ENCODE measurements at places on chromosomes 5 and 9.

GRCh38 chr9:7216004-7216841 lies 458.4 kb downstream of the KDM4C start:
- DNase-seq = no peak

- no peak for DNase-seq
Observed at GRCh38 chr5:73067213-73067612, 53.2 kb upstream of the TMEM171 start.

DNA sequence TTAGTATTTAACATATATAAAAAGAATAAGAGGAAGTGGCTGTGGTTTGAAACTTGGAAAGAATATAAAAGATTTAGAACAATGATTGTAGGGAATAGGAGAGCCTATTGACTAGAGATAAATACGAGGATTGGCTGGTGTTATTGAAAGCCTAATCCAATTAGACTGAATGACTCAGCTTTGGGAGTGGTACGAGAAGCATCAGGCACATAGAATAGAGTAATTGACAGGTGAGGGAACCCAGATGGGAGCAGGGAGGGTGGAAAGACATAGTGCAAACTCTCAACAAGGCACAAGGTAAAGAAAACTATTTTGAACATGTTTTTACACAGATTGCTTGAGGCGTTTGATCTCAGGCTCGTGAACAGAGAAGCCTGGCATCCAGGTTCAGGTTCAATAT lies 338.9 kb upstream of the KLF9 start:
- DNase-seq = peak; percentile 99

DNA sequence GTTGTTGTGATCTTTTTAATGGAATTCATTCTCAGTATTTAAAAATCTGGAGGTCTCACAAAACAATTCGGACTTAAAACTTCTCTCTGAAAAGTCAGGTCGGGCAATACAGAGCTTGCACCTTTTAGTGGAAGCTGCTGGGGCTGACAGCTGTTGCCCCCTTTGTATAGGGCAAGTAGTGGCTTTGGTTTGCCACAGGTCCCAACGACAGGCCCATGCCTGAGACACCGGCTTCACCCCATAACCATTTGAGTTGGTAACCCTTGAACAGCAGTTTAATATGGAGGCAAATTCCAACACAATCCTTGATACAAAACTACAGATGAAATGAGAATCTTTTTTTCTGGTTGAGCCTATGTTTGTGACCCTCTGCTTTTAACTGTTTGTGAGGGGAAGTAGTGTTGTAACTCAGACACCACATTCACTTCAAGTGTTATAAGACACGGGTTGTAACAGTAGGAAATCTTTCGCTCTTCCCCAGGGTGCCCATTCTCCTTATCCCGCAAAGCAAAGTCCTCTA lies 752 bp upstream of the GLRX start:
- no peak for DNase-seq

- DNase-seq = no peak
Observed at GRCh38 chr5:34632807-34633422, 23.2 kb upstream of the RAI14 start.

- no peak for DNase-seq
Observed at GRCh38 chr5:6591671-6592288, 41.1 kb downstream of the NSUN2 start.

GRCh38 chr5:110086658-110087388 lies 397.1 kb downstream of the MAN2A1 start:
- no peak for DNase-seq

DNA sequence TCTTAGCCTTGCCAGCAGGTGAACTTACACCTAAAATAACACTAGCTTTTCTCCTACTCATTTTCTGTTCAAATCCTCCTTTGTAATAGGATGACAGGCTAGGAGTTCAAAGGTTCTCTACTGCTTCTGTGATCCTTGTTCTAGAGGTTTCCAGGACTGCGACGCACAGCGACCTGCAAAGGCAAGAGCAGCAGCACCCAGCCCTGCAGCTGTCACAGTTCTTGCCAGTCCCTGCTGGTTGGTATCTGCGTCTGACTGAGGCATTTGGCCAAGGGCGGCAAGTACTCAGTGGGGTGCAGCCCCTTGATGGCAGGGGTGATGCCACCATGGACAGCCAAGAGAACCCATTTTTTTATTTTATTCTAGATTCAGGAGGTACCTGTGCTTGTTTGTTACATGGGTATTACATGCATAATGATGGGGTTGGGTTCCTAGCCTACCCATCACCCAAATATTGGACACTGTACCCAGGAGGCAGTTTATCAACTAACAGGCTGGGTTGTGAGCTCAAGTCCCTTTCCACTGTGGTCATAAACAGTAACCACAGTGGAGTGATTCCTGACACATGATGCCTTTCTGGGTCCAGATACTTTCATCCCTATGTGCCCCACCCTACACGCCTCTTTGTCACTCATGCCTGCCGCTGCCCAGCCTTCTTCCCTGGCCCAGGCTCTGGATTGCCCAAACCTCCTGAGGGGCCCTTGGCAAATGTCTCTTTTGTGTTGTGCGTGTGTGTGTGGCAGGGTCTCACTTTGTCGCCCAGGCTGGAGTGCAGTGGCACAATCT lies 111.0 kb downstream of the GAPVD1 start:
- no peak for DNase-seq

GRCh38 chr5:134111741-134112647 lies 2.5 kb upstream of the TCF7 start:
- DNase-seq = no peak

GRCh38 chr5:59795141-59795540 lies 98.4 kb downstream of the PDE4D start:
- DNase-seq = no peak

Data from HAP-1 (cell line).